ENCODE measurements at places on chromosomes 2 and 18. TPM values are rescaled to one million over a fixed set of nuclear protein-coding genes. Genes with fewer than 3 reads are reported as not detected.

- peak; percentile 41 for DNase-seq
These were observed 84.5 kb upstream of the TLK1 start for GRCh38 chr2:171244970-171245782.

- DNase-seq: no peak
These were observed 8.1 kb upstream of the MGAT4A start for GRCh38 chr2:98739020-98739419.

DNA sequence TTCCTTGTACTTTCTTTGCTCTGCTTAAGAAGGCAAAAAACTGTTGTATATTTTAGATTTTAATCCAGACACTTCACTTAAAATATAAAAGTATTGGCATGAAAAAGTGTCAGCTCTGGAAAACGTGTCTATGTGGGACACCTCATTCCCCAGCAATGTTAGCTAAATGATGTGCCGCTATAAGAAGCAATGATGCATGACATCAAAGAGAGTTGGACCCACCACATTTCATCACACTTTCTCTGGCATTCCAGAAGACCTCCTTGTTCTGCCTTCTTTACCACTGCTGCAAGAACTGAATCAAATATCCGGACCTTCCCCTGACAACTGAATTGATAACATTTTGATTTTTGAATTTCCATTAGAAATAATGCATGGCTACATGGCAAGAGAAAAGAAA lies 242.4 kb upstream of the TANK start:
- no peak for DNase-seq

DNA sequence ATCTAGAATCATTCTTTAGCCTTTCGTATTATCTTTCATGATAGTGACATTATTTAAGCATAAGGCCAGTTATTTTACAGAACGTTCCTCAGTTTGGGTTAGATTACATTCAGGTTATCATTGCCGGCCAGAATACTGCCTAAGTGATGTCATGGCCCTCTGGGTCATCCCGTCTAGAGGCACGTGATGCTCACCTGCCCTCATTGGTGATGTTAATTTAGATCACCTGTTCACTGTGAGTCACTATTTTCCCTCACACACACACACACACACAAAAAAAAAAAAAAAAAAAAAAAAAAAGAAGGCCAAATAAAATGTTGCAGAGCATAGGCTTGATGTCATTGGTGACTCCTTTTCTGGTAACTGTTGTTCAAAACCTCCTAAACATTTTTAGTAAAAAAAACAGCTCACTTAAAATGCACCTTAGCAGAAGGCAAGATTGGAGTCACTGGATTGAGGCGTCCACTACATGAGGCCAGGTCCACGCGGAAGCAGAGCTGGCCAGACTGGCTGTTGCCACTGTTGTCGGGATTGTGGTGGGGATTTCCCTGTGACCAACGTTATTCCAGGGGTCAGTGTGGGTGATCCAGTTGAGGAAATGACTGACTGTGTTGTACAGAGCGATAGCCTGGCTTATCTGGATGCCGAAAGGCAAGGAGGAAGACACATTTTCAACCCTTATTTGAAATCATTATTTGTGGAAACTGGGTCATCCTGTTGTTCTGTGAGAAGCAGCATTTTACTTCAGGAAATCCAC lies 52.1 kb upstream of the CNGA3 start:
- no peak for DNase-seq

GRCh38 chr2:51220606-51221005 lies 188.7 kb upstream of the NRXN1 start:
- no peak for DNase-seq

DNA sequence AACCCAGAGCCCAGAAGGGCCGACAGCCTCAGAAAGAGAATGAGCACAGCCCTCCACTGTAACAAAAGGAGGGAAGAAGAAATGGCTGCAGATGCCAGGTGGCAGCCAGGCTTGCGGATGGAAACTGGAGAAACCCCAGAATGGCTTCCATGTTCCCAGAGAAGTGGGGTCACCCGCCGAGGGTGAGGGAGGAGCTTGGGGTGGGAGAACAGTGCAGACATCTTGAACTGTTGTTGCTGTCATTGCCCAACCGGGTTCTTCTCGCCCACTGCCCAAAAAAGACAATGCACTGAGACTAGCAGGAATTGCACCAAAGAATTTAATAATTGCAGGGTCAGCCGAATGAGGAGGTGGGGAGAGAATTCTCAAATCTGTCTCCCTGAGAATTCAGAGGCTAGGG lies 223.2 kb upstream of the RAB6C start:
- DNase-seq: no peak

GRCh38 chr2:234404957-234405356 lies 91.9 kb downstream of the ARL4C start:
- DNase-seq: no peak

- DNase-seq: no peak
These were observed 50.9 kb upstream of the OTOF start for GRCh38 chr2:26528836-26529235.

Gene ANKRD62
- total RNA-seq: 0.10 TPM

Gene NEURL3
- total RNA-seq: not detected

Gene C2orf66
- not detected for total RNA-seq

Gene FLACC1
- 1.9 TPM for total RNA-seq

Gene MAB21L4
- total RNA-seq: not detected

Gene ANKRD23
- 0.26 TPM for total RNA-seq

Gene SIX2
- total RNA-seq: 11.5 TPM

Gene CSRNP3
- not detected for total RNA-seq

Gene SERPINE2
- 135 TPM for total RNA-seq

Data from HT1080 (cell line).